ENCODE measurements at places on chromosomes 16 and 17. TPM values are rescaled to one million over a fixed set of nuclear protein-coding genes. Genes with fewer than 3 reads are reported as not detected.

ACE gene
- 3.6 TPM for total RNA-seq

KRTAP16-1 gene
- total RNA-seq, result not detected

AOC3 gene
- 1.5 TPM for total RNA-seq

- DNase-seq, result no peak
These were observed 177.1 kb downstream of the RAB11FIP4 start for GRCh38 chr17:31568539-31568938.

DNA sequence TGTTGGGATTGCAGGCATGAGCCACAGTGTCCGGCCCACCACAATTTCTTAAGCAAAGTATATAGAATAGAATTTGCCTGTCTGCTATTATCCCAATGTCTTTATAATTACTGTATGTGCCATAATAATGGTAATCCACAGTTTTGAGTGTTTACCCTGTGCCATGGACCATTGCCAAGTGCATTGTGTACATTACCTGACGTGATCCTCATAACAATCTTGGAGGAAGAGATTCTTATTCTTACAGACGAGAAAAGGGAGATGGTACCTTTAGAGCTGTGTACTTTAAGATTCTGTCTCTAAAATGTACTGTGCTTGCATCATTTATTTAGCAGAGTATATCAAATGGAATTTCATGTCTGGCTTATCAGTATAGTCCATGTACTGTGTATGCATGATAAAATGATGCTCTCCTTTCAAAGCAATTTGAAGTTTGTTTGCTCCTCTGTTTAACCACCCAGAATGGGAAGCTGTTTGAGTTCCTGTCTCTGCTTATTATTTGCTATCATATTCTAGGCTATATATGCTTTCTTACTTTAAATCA lies 13.8 kb upstream of the CDR2 start:
- no peak for DNase-seq

GRCh38 chr16:66256919-66257318 lies 109.6 kb upstream of the CDH5 start:
- no peak for DNase-seq
